NCI-H2029 treated with DMSO at 0.1 percent for 48 hours (cell line): ENCODE measurements at places on chromosomes 7 and 10.

DNA sequence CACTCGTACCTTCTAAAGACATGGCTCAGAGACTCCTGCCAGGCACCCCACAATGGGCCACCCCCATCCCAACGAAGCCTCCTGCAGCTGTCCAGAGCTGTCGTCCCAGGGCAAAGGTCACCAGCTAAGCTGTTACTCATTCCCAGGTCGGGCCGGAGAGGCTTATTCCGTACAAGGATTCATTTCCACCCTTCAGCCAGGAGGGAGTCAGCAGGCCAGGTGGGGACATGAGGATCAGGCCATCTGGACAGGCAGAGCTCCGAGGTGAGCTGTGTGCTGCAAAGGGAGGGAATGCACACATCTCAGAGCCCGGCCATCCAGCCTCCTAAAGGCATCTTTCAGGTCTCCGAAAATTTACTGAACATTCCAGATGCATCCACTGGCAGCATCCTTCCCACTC, 63.9 kb upstream of the NANOS1 start:
- no peak for DNase-seq

GRCh38 chr10:118955951-118956801, 73.3 kb upstream of the NANOS1 start:
- no peak for DNase-seq

GRCh38 chr10:650886-651615, 38.4 kb downstream of the DIP2C start:
- DNase-seq, result no peak

DNA sequence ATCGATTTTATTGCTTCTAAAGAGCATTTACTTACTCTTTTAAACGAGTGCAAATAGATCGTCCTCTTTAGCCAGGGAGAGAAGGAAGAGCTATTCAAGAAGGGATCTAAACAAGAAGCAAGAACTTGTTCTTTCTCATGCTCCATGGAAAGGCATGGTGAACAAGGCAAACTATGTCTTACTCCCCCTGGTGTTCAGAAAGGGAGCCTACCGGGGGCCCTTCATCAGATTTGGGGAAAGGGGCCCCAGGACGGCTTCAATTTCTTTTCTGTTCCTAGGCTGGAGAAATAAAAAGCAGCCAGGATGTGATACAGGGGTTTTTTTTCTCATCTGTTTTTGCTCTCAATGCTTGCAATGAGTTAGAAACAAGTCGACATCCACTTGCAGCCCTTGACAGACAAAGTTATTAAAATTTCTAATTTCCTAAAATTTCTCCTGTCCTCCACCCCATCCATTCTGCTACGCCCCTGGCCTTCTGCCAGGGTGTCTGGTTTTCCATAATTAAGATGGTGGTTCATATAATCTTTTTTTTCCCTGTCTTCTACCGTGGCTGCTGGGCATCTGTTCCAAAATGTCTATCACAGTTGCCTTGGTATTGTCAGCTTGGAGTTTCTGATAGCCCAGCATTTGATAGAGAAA, 214.4 kb downstream of the CREB5 start:
- peak; percentile 18 for DNase-seq

- DNase-seq, result no peak
Observed at GRCh38 chr10:35758076-35758475, 116.0 kb upstream of the FZD8 start.

- DNase-seq, result no peak
Observed at GRCh38 chr7:78472519-78472918, 673.9 kb downstream of the PHTF2 start.

- no peak for DNase-seq
Observed at GRCh38 chr10:90857635-90858460, at the start of gene HTR7. HTR7 (minus strand) TSS chr10:90858039; CDS start chr10:90857671, 368 bp downstream.

GRCh38 chr10:86651021-86651471, 3.3 kb upstream of the OPN4 start:
- no peak for DNase-seq

DNA sequence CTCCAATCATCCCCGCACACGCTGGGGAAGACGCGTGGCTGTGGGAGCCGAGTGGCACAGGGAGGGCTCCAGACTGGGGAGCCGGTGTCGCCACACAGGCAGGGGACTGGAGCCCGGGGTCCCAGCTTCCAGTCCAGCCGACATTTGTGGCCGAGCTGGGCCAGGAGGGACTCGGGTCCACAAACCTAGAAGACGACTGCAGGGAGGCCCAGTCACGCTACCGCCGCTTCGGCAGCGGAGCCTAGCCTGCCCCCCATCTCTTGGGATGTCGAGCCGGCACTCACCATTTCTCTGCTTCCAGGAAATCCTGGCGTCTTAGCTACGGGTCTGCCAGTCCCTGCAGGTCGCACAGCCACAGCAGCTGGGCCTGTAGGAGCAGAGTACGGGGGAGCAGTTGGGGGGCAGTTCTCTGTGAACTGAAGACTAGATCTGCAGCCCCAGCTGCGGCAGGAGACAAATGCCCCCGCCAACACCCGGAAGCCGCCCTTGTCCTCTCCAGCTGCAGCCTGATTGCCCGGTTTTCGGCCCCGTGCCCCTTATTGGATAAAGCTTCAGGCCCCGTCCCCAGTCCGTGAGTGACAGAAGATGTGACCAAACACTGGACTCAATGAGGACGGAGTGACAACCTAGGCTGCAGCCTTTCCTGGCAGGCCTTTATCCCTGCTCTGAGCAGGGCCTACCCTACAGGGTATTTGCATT, 270.7 kb downstream of the ZNF33B start:
- DNase-seq, result peak; percentile 11

- DNase-seq, result no peak
Observed at GRCh38 chr7:28347475-28348318, 64.6 kb upstream of the CREB5 start.

GRCh38 chr10:24952143-24952706, at the start of gene PRTFDC1:
PRTFDC1 (minus strand) TSS chr10:24952606; CDS start chr10:24952575, 31 bp downstream.
- no peak for DNase-seq

GRCh38 chr7:17671956-17672355, 268.3 kb downstream of the SNX13 start:
- DNase-seq, result no peak

DNA sequence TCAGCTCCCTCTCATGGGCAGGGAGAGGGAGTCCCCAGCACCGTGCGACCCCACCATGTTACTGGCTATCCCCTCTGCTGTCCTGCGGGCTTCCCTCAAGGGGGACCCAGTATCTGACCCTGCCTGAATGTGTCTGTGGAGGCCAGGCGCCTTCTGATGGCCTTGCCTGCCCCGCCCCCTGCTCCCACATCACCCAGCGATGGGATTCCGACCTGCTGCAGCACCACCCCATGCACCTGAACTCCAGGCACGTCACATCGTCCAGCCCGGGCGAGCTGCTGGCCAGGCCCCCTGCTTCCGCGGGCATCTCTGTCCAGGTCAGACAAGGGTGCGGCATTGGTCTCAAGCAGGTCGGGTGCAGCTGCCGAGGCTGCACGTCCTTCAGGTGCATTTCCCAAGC, 19.0 kb downstream of the LRRC27 start:
- DNase-seq, result no peak

DNA sequence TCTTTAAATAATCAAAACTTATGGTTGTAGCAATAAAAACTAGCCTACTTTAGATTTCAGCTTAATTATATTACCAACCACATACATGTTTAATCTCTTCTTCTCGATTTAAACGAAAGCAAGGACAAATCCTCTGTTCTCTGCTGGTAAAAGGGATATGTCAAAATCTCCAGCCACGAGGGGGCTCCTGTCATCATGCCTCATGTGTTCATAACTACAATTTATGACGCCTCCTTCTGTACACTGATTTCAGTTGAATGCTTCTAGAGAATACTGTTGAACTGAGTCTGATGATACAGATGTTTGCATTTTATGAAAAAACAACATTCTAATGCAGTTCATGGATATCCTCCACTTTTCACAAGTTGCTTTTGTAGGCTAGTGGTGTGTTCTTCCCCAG, 220.0 kb upstream of the DPP6 start:
- DNase-seq, result no peak

- DNase-seq, result no peak
Observed at GRCh38 chr7:80236681-80237080, 102.0 kb downstream of the GNAI1 start.

GRCh38 chr7:129872054-129872453, 80.7 kb downstream of the UBE2H start:
- DNase-seq, result no peak

GRCh38 chr10:115801992-115802391, 471.0 kb downstream of the GFRA1 start:
- DNase-seq, result no peak

- no peak for DNase-seq
Observed at GRCh38 chr10:119777686-119778085, 51.8 kb downstream of the INPP5F start.

DNA sequence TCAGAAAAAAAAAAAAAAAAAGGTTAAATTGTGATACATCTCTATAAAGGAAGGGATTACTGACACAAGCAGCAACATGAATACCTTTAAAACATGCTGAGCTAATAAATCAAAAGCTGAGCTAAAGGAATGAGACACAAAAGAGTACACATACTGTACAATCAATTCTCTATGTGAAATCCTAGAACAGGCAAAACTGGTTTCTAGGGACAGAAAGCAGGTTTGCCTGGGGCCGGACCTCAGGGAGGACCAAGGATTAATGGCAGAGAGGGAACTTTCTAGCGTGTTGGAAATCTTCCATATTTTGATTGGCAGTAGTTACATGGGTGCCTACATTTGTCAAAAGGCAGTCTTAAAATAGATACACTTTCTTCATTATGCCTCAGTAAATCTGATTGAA, 52.5 kb downstream of the KLRG2 start:
- DNase-seq, result peak; percentile 22

GRCh38 chr10:34626158-34626880, 188.8 kb downstream of the PARD3 start:
- DNase-seq, result no peak

DNA sequence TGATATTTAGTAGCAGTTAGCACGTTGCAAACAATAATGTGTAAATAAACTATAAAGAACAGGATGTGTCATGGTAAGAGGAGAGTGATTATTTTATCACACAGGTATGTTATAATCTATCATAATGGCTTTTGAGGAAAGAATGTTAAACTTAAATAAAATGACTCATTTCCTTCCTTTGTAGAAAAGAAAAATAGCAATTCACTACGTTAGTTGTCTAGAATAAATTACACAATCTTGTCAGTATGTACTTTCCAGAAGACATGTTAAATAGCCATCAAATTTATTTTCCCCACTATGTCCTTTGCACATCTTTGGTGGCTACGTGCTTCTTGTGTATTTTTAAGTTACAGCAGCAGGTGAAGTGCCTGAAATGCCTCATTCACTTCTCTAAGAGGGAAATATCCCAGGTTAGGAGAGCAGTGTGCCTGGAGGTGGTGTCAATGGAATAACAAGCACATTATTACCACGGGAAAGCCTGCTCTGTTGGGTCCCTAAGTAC, 133.8 kb downstream of the SEMA3A start:
- no peak for DNase-seq

DNA sequence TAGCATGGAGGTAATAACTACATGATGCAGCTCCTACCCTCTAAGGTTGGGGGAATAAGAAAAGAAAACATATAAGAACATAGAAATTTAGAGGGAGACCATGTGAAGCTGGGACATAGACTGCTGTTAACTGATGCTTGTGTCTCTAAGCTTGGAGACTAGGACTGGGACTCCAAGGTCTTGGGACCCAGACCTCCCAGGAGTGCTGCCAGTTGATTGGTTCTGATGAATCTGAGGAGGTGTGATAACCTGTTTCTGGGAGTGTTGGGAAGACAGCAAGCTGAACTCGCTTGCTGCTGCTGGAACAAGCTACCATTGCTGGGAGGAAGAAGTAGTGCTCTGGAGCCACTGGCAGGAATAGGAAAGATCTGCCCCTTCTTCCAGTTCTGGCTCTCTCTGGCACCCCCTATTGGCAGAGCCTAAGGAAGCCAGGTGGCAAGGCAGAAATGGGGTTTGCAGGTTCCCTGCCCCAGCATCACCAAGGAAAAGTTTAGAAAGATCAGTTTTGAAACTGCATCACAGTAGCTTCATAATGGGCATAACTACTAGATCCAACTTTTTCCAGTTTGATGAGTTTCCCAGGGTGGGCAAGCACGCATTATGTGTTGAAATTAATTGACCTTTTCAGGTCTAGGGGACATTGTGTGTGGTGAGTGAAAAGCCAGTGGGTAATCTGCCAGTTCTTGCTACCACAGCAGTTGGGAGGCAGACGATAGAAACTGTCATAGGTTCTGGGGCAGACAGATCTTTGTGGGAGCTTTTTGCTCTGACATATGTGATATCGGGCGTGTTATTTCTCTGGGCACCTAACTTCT, 140.7 kb downstream of the SND1 start:
- peak; percentile 20 for DNase-seq

DNA sequence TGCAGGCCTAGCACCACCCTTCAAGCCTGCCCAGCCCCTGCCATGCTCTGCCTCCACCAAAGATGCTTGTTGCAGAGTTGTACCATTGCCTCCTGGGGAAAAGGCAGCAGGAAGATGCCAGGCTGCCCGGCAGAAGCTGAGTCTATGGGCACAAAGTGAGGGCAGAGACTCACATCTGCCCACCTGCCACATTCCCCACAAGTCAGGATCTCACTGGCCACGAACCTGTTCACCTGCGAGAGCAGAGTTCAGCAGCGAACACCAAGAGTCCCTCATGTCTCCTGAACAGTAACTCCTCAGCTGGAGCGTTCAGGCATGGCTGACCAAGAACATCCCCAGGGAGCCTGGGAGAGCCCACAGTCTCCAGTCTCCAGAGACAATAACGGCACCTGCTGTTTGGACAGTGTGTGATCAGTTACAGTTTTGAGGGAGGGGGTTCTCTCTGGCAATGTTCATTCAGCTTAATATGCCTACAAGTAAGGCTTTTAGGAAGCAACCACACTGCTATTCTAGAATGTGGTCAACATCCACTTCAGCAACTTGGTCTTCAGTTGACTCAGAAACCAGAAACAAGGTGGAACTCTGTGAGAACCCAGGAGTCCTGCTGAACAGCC, 78.5 kb downstream of the GRID1 start:
- DNase-seq, result no peak

DNA sequence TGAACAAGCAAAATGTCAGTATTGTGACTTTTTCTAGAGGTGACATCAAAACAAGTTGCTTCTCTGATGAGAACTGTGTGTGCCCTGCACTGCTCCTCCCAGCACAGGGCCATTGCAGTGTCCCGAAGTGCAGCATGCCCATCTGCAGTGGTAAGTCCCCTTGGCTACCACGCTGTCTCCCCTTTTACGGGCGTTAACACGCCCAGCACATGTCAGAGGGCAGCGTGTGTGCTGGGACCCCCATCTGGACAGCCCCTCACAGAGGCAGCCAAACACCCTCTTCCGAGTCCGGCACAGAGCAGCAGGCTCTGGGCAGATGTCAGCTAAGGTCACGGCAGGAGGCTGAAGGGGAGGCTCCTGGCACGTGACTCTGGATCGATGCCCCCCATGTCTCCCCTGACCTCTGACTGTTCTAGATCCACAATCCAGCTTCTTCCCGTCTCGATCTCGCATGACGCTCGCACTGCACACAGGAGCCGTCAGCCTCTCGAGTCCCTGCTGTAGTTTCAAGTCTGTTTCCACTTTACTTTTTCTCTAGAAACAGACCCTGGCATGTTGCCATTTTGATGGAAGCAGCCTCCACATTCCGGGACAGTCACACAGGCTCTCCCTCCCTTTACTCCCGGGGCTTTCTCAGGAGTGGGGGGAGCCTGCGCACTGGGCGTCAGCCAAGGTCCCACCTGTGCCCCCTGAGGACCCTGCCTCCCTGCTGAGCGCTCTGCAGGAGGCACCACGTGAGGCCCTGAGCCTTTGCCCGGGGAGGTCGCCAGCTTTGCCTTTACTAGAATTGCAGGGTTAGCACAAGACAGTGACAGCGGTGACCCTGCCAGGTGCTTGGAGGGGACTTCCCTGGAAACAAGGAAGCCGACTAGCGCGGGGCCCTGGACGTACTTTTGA, 133.8 kb downstream of the TCERG1L start:
- DNase-seq, result no peak

GRCh38 chr7:25149836-25150235, 24.8 kb upstream of the CYCS start:
- DNase-seq, result no peak
